Caco-2 (cell line): ENCODE measurements at places on chromosomes 12 and 14.
A peak's percentile ranks its signal among the peaks of the same experiment; 100 is the strongest.

- H3K27me3 ChIP-seq, result no peaks in the 10 kb centered on the region
- no peak for DNase-seq
- H3K4me3 ChIP-seq, result no peak within 1 kb of the TSS
Observed at GRCh38 chr12:15322164-15323061, at the start of gene PTPRO. Gene PTPRO, plus strand, starts transcription at chr12:15322508.

GRCh38 chr12:126369487-126370463 lies 1304.5 kb downstream of the AACS start:
- no peak for DNase-seq
- no peaks in the 10 kb centered on the region for H3K27me3 ChIP-seq
- H3K27ac ChIP-seq, result no peak overlapping the region
- H3K4me1 ChIP-seq, result no peaks in the 10 kb centered on the region
- no peak overlapping the region for H3K4me3 ChIP-seq

DNA sequence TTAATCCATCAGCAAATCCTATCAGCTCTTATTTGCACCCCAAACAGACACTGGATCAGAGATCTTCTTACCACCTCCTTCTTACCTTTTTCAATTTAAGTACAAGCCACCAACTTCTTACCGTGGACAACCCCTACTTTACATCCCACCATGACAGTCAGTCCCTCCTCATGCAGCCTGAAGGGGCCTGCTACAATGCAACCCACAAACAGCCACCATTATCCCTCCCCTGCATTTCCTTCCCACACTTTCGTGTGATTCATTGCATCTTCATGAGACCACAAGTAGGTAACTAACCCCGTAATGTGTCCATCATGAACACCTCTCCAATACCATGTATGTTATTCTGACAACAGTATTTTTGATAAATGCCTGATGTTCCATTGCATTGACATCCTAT lies 108.6 kb downstream of the BCL11B start:
- DNase-seq, result no peak
- H3K27ac ChIP-seq, result no peak overlapping the region
- no peaks in the 10 kb centered on the region for H3K36me3 ChIP-seq

- 0 out of 2 replicates have a peak, but pooled peaks cover 7% of the 10 kb centered on the region for H3K4me1 ChIP-seq
- H3K27me3 ChIP-seq, result no peaks in the 10 kb centered on the region
- H3K4me3 ChIP-seq, result no peak overlapping the region
- no peak for DNase-seq
- H3K27ac ChIP-seq, result no peak overlapping the region
Observed at GRCh38 chr14:22893706-22894105, 10.7 kb downstream of the REM2 start.

DNA sequence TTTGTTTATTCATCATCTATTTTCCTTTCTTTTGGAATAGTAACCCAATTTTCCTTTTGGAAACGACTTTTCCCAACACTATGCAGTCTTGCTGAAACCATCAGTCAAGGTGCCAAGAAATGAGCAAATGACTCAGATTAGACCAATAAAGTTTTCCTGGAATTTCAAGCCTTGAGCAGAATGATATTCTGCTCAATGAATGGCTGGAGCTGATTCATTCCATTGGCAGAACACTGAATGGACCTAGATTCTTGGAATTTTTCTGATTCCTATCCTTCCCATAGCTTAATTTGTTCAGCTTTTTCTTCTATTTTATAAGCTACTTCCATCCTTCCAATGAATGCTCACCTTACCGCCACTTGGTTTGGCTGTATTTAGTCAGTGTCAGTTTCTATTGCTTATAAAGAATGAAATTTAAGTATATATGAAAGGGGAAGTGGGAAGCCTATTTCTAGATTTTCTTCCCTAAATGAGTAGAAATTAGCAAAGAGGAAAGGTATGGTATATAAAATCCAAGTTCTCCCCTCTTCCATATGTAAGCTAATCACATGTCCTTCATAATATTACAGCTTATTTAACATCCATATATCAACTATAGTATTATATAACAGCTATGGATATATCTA lies 89.0 kb downstream of the C14orf39 start:
- no peaks in the 10 kb centered on the region for H3K27me3 ChIP-seq
- H3K4me1 ChIP-seq, result no peaks in the 10 kb centered on the region
- H3K27ac ChIP-seq, result no peak overlapping the region
- H3K36me3 ChIP-seq, result no peaks in the 10 kb centered on the region

DNA sequence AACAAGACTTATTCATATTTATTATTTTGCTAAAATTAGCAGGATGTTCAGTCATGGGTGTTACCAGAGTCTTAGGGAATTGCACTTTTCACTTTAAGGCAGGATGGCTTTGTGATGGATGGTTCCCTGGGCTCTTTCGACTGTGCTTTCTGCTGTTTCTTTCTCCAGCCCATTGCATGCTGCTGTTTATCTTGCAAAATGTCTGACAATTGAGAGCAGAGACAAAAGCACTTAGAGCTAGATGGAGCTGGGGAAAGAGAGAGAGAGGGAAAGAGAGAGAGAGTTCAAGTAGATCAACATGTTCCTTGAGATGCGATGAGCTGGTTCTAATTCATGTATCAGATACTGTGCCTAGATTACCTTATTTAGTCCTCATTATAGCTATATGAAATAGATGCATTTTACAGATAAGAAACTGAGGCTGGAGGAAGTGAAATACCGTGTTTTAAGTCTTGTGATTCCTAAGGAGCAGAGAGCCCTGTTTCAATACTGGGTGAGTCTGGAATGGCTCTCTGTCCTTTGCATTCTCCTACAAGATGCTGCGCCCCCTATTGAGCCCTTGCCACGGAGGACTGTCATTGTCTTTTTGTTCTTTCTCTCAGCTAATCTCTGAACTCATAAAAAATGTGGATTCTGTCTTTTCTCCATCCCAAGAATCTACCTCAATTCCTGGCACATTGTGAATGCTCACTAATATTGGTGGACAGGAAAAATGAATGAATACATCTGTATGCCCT lies 227.9 kb downstream of the ALG10B start:
- H3K4me1 ChIP-seq, result no peaks in the 10 kb centered on the region
- H3K27me3 ChIP-seq, result no peaks in the 10 kb centered on the region
- no peaks in the 10 kb centered on the region for H3K36me3 ChIP-seq

GRCh38 chr14:92452471-92452870 lies 61.1 kb upstream of the RIN3 start:
- no peak overlapping the region for H3K27ac ChIP-seq
- no peak overlapping the region for H3K4me3 ChIP-seq
- H3K4me1 ChIP-seq, result 0 out of 2 replicates have a peak, but pooled peaks cover 2% of the 10 kb centered on the region
- no peaks in the 10 kb centered on the region for H3K27me3 ChIP-seq
- no peaks in the 10 kb centered on the region for H3K36me3 ChIP-seq
- DNase-seq, result no peak

DNA sequence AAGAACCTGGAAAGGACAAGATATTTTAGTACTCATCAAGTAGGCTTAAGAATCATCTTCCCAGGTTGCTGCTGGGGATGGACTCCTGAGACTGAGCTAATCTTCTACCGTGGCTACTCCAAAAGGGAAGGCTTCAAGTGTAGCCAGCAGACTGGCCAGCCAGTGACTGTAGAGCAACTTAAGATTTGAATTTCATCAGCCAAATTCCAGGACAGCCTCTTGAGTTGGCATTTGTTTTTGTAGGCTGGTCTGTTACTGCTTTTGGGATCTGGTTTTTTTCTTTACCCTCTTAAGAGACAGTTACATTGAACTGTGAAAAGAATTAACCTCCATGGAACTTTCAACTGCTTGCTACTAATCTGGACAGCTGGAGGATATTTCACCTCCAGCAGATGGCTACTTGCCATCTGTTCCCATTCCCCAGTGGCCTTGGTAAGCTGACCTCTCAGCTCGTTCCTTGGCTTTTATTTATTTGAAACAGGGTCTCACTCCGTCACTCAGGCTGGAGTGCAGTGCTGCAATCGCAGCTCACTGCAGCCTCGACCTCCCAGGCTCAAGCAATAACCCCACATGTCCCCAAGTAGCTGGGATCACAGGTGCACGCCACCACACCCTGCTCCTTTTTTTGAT lies 20.7 kb downstream of the VTI1B start:
- no peak overlapping the region for H3K4me3 ChIP-seq
- H3K36me3 ChIP-seq, result peaks cover 1% of the 10 kb centered on the region; the same call in 1 of the 2 replicates
- no peak for DNase-seq
- no peaks in the 10 kb centered on the region for H3K27me3 ChIP-seq
- H3K4me1 ChIP-seq, result 0 out of 2 replicates have a peak, but pooled peaks cover 2% of the 10 kb centered on the region

DNA sequence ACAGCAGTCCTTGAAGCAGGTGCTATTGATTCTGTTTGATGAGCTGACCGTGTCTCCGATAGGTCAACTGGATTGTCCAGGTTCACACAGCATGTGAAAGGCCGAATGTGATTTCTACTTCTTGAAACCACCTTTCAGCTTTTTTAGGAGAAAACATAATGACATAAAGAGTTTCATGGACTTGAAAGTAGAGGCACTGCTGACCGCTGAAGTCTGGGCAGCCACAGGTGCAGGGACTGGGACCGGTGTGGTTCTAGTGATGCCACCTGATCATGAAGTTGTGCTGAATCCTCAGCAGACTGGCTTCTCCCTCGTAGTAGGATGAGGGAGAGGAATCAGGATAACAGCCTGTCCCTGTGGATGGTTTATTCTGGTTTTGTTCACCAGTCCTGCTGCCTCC lies 108.1 kb downstream of the ETV6 start:
- H3K27me3 ChIP-seq, result no peaks in the 10 kb centered on the region
- peaks cover 6% of the 10 kb centered on the region; the same call in 1 of the 2 replicates for H3K4me1 ChIP-seq
- H3K27ac ChIP-seq, result no peak overlapping the region
- H3K4me3 ChIP-seq, result no peak overlapping the region

DNA sequence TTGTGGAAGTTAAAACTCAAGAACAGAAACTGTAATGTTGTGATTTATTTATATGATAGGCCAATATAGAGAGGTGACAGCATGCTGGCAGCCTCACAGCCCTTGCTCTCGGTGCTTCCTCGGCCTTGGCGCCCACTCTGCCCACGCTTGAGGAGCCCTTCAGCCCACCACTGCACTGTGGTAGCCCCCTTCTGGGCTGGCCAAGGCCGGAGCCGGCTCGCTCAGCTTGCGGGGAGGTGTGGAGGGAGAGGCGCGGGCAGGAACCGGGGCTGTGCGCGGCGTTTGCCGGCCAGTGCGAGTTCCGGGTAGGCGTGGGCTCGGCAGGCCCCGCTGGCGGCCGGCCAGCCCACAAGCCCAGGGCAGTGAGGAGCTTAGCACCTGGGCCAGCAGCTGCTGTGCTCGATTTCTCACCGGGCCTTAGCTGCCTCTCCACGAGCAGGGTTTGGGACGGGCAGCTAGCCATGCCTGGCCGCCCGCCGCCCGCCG lies 65.8 kb upstream of the SLC8A3 start:
- no peaks in the 10 kb centered on the region for H3K4me1 ChIP-seq
- DNase-seq, result peak; percentile 72
- H3K36me3 ChIP-seq, result no peaks in the 10 kb centered on the region

- H3K27ac ChIP-seq, result no peak overlapping the region
- H3K4me3 ChIP-seq, result no peak overlapping the region
- H3K36me3 ChIP-seq, result no peaks in the 10 kb centered on the region
- no peak for DNase-seq
- no peaks in the 10 kb centered on the region for H3K27me3 ChIP-seq
- peaks cover 8% of the 10 kb centered on the region for H3K4me1 ChIP-seq
Observed at GRCh38 chr12:106023039-106023438, 115.7 kb downstream of the NUAK1 start.

- no peaks in the 10 kb centered on the region for H3K4me1 ChIP-seq
- no peak overlapping the region for H3K27ac ChIP-seq
- H3K27me3 ChIP-seq, result no peaks in the 10 kb centered on the region
- peak; percentile 81 for DNase-seq
Observed at GRCh38 chr12:122190842-122191668, 8.1 kb downstream of the LRRC43 start.

DNA sequence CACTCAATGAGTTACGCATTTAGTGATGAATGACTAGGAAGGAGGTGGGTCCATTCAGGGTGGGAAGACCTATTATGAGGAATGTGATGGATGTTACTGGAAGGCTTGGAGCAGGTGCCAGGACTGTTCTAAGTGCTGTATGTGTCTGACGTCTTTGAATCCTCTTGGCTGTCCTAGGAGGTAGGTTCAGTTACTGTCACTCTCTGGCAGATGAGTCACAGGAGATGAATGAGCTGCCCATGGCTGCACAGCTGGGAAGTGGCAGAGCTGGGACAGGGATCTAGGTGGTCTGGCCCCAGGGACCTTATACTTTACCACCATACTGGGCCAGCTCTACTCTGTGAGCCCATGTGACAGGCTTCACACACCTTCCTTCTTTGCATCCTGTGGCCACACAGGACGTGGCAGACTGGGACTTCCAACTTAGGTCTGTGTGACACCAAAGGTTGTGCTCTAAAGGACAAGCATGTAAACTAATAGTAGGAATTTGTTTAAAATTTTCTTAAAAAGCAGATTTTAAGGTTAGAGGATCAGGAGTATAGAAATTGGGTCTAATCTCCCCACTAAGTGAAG lies 24.0 kb downstream of the TCTN1 start:
- H3K4me3 ChIP-seq, result no peak overlapping the region
- H3K36me3 ChIP-seq, result no peaks in the 10 kb centered on the region
- H3K4me1 ChIP-seq, result no peaks in the 10 kb centered on the region
- no peaks in the 10 kb centered on the region for H3K27me3 ChIP-seq

DNA sequence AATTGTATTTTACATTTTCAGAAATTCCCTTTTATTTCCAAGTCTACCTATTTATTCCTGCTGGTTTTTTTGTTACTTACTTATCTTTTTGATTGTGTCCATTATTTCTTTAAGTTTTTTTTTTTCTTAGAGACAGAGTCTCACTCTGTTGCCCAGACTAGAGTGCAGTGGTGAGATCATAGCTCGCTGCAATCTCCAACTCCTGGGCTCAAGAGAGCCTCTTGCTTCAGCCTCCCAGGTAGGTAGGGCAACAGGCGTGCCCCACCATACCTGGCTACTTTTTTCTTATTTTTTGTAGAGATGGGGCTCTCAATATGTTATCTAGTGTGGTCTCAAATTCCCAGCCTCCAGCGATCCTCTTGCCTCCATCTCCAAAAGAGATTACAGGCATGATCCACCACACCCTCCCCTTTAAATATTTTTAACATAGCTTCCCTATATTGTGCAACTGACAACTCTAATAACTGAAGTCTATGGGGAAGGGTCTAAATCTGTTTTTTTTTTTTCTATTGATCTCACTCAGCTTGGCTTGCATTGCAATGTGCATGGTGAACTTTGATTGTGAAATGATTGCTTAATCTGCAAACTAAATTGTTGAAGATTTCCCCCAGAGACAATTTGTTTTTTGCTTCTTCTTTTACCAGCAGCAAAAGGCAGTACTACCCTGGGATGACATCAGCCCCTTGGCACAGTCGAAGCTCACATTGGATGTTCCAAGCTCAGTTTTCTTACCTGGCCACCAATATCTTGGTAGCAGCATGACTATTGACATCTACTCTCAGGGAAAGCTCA lies 25.7 kb upstream of the COCH start:
- DNase-seq, result no peak
- no peaks in the 10 kb centered on the region for H3K36me3 ChIP-seq
- H3K27me3 ChIP-seq, result peaks cover 1% of the 10 kb centered on the region; the same call in 1 of the 2 replicates
- no peak overlapping the region for H3K4me3 ChIP-seq

- DNase-seq, result no peak
- H3K36me3 ChIP-seq, result no peaks in the 10 kb centered on the region
- H3K27me3 ChIP-seq, result no peaks in the 10 kb centered on the region
- no peak overlapping the region for H3K4me3 ChIP-seq
- no peaks in the 10 kb centered on the region for H3K4me1 ChIP-seq
Observed at GRCh38 chr12:41242603-41243002, 54.5 kb downstream of the PDZRN4 start.
